Tibial artery (tissue), 4 donors: ENCODE measurements at places on chromosomes 13 and 19.

DNA sequence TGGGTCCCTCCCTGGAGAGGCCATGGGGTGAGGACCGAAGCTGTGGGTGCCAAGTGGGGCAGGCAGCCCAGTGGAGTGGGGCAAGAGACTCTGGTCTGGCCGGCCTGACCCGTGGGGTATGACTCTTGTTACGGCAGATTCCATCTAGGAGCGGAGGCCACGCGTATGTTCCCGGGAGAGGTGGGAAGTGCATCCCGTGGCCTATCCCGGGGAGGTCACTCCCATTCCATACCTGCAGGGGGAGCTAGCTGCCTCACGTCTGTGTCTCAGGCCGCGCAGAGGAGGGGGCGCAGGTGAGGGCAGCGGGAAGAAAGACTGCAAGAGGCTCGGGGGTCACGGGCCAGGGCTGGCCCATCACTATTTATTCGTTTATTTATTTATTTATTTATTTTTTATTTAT is 4.9 kb downstream of the CSNK1G2 start:
- DNase-seq = no peak

GRCh38 chr13:113192902-113193301 is 15.6 kb downstream of the PCID2 start:
- no peak for DNase-seq

GRCh38 chr13:98103531-98103930 is 39.4 kb upstream of the FARP1 start:
- no peak for DNase-seq

DNA sequence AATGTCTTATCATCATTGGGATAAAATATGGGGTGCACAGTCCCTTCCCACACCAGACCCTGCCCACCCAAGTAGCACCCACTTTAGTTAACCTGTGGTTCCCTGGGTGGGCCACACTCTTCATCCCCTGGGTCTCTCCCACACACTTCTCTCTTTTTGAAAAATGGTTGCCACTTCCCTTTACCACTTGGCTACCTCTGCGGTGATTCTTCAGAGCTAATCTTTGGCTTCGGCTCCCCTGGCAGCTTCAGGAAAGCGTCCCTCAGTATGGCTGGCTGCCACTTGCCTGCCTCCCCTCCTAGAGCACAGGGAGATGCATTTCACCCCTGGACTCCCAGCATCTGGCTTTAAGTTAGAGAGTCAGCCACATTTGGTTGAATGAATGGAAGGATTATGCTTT is 18.2 kb downstream of the CCNA1 start:
- DNase-seq = no peak

DNA sequence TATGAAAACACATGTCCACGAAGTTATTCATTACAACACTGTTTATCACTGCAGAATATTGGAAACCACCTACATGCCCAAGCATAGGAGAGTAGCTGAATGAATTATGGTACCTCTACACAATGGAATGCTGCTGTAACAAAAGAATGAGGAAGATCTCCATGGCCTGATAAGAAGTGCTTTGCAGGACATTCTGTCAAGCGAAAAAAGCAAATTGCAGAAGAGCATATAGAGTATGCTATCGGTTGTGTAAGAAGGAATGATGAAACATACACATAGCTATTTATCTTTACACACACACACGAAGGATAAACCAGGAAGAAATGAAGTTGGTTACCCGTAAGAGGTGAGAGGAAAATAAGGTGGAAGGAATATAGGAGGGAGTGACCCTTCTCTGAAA is 37.5 kb upstream of the CEACAM20 start:
- DNase-seq = no peak

DNA sequence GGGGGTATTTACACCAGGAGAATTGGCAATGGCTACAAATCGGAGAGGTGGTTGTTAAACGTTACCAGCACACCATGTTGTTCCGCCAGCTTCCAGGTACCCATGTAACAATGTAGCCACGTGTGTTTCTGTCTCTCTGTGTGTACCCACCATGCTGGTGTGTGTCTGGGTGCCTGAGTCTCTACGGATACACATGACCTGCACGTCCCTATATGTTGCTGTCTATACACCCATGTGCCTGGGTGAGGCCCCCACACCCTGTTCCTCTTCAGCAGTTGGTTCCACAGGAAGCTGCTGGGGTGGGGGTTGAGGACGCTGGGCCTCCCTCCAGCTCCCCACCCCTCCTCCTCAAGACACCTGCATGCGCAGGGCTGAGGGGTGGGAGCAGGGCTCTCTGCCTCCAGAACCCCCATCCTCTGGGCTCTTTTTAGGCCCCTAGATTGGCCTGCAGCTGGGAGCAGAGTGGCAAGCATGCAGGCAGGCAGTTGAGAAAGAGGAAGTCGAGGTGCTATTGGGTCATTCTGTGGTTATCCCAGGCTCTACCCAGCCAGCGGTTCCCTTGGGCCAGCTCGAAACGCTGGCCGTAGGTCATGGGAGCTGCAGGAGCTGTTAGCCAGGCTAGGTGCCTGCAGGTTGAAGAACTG is at the start of gene ARHGEF18:
Gene ARHGEF18 (plus strand): TSS at position 351 of the 644 bp plus-strand sequence. CDS start 13,954 bp downstream, outside the sequence.
- peak; percentile 35 for DNase-seq

GRCh38 chr13:91567485-91568207 is 169.2 kb downstream of the GPC5 start:
- no peak for DNase-seq

- DNase-seq = peak; percentile 53
Measured at GRCh38 chr19:15154002-15154612, 46.7 kb downstream of the NOTCH3 start.

DNA sequence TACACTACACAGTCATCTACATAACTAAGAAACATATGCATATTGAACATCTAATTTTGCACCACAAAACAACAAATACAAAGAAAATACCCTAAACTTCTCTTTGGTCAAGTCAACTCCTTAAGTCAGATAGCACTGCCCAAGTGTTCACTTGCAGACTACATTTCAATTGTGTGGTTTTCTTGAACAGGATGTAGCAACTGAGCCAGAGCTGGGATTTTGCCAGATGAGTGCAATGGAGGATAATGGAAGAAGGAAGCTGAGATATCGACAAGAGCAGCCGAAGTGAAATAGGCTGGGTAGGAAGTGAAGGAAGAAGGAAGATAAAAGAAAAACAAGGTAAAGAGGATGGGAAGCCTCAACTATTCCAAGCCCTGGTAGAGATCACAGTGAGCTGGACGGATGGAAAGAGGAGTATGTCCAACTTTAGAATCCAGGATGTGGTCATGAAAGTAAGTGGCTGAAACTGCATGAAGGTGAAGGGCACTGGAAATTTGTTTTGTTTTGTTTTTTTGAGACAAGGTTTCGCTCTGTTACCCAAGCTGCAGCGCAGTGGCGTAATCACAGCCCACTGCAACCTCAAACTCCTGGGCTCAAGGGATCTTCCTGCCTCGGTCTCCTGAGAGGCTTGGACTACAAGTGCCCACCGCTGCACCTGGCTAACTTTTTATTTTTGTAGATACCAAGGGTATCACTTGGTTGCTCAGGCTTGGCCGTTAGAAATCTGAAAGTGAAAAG is 15.0 kb downstream of the NUFIP1 start:
- DNase-seq = no peak

GRCh38 chr13:106156468-106156867 is 379.0 kb downstream of the EFNB2 start:
- no peak for DNase-seq

- DNase-seq = no peak
Measured at GRCh38 chr13:110414931-110415330, 107.8 kb downstream of the COL4A2 start.

GRCh38 chr13:35252536-35253205 is 223.8 kb downstream of the MAB21L1 start:
- no peak for DNase-seq

DNA sequence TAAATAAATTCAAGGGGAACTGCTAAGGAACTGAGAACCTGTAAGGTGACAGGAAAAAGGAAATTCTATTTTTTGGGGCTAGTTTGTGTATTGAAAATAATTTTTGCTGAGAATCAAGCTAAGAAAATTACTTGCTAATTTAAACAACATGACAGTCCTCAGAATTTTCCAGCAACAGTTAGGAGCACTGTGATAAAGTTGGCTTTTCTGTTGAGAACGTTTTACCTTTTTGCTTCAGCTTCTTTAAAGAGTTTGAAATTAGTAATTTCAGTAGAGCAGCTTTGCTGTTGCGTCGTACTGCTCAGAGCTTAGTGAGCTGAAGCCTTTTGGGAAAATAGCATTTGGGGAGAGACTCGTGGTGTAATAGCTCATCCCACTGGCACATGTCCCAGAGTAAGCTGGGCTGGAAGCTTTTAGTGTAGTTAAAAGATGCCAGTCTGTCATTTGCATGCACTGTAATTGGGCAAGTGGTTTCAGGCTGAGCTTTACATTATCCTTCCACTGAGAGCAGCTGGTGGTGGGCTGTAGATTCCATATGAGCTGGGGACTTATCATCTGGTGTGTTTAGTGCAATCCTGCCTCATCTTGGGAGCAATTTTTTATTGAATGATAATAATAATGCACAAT is 69.8 kb downstream of the LRCH1 start:
- peak; percentile 75 for DNase-seq

- DNase-seq = no peak
Measured at GRCh38 chr13:48818495-48819356, 157.0 kb upstream of the FNDC3A start.
